ENCODE measurements at places on chromosomes 13 and 19. TPM values are rescaled to one million over a fixed set of nuclear protein-coding genes. Genes with fewer than 3 reads are reported as not detected.

Gene ZNF175
- total RNA-seq = 8.5 TPM

Gene ATXN8OS
- total RNA-seq = not detected

Gene CLIP3
- 3.9 TPM for total RNA-seq

Gene WTIP
- total RNA-seq = 21.4 TPM

Gene SLC1A6
- total RNA-seq = not detected

Gene ZMYM5
- total RNA-seq = 6.2 TPM

Gene DACH1
- total RNA-seq = 1.3 TPM

Data from psoas muscle (tissue), 8 donors.